ENCODE measurements at places on chromosomes 2 and 18.

DNA sequence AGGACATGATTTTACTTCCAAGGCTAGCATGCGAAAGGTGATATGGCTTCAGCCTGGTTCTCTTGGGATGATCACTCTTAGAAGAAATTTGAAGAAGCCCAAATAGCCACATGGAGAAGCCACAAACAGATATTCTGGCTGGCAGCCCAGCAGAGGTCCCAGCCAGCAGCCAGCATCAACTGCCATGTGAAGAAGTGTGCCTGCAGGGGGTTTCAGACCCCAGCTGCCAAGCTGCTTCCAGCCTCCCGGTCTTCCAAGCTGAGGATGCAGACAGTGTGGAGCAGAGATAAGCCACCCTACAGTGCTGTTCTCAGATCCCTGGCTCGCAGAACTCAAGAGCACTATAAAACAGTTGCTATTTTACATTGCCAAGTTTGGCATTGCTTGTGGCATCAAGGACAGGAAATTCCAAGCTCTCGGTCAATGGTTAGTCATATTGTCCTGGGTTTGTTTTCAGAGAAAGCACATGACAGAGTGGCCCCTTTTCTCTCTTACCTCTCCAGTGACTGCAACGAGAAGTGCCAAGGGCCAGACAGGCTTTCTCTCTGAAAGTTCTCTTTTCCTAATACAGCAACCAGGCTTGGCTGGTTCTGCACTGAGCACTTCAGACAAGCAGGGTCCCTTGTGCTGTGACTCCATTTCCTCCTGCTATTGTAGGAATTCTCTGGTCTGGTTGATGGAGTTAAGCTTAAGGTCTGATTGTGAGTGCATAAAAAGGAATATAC is 223.7 kb downstream of the ANKRD30B start:
- peak; percentile 44 for DNase-seq

- DNase-seq = no peak
Measured at GRCh38 chr18:26454192-26454591, 94.2 kb downstream of the KCTD1 start.

DNA sequence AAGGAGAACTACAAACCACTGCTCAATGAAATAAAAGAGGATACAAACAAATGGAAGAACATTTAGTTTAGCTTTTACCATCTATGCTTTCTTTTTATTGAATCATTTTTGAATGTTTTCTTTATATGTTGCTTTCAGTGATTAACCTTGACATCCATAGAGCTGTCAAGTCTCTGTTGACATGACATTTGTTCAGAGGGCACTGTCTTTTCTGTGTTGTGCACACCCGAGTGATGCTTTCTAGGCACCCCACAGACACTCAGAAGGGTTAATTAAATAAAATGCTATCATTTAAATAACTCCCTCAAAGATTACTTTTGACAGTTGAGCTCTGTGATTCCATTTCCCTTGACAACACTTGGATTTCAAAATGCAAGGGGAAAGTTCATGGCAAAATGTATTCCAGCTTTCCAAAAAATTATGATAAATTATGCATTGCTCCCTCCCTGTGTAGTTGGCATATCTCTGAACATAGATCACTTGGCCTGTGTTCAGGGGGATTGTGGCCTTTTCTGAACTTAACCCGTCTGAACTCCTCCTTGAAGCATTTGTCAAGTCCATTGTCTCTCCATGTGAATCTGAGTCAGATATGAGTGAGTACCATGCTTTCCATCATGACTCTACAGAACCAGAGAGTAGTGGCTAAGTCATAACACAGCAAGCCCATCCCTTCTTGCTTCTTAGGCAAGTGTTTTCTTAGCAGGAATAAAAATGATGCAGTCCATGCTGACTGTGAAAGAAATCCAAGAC is 372.6 kb downstream of the RPRM start:
- no peak for DNase-seq

DNA sequence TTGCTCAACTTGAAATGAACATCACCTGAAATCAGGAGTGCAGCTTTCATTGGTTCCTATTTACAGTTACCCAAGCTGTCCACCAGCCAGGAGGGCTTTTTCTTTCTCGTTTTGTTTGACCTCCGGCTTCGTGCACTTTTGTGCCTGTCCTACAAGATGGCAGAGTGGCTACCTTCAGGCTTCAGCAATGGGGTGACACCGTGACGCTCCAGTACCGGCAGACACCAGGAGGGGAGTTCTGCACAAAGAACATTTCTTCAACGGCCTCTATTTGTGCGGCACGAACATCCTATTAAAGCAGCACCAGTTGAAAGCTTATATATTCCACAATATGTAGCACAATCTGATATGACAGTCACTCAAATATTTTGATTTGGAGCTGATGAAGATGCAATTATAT is 18.3 kb downstream of the RNASEH1 start:
- DNase-seq = no peak

- no peak for DNase-seq
Measured at GRCh38 chr2:240995041-240996021, 3.1 kb upstream of the SNED1 start.

GRCh38 chr2:201696151-201696659 is 2.2 kb downstream of the MPP4 start:
- DNase-seq = peak; percentile 48

DNA sequence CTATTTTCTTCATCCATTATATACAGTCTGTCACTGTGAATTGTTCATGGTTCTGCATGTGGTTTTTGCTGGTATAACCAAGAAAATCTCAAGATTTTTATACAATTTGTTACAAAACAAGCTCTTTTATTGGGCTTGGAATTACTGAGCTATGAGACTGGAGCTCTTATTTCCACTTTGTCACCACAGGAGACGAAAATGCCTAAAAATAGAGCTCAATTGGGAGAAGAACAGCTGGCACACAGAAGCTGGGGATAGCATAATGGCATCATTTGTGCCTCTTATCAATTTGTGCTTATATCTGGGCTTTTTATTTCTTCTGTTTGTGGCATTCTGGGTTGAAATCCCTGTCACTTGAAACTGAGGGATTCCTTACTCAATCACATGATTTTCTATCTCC is 219.1 kb downstream of the CALCRL start:
- DNase-seq = no peak

GRCh38 chr2:37582481-37583220 is 88.8 kb downstream of the CDC42EP3 start:
- no peak for DNase-seq

DNA sequence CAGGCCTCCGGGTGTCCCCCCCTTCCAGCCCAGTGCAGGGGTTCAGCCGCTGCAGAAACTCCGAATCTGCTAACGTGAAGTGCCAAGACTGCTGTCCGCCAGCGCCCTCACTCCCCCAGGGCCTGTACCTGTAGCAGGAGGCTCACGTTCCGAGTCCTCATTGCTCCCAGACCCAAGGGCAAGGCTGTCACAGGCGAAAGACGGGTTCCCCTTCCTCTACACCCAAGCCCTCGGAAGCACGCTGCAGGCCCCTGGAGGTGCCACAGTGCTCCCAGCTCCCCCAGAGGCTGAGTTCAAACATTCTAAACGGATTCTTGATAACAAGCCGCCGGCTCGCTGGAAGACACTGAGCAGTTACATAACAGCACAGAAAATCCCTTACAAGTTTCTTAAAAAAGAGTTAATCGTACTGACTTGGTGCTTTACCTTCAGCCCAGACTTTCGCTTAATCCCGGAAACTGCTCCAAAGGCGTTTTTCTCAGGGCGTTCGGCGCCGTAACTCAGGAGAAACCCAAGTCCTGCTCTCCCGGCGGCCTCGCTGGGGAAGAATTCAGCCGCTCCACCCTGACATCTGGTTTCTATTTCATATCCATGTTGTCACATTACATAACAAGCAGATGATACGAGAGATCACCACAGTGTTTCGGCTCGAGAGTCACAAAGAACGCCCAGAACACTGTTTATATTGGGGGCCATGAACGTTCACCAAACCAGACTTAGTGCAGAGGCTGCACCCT is 92.0 kb downstream of the HDAC4 start:
- DNase-seq = no peak

GRCh38 chr2:25981596-25982272 is 563 bp downstream of the KIF3C start:
- DNase-seq = no peak

DNA sequence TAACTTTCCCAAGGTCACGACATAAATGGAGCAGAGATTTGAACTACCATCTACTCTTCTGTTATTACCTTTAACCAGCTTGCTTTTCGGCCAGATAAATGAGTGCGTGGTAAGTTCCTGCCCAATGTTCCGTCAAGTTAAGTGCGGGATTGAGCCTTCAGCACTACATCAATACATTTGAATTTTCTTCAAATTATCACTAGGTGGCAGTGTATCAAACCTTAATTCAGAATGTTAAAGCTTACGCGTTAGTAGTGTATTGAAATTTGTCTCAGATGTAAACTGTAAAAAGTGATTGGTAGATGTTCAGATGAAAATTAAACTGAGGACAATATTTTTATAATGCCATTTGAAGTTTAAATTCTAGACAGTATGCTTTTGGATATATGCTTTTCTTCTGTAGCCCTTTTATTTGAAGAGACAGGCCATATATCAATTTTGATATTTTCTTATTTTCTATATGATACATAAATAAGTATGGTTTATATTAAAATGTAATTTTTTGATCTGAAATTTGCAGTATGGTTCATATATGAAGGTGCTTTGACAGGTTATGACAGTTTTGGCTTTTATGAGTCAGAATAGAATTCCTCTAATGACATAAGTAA is 681.3 kb downstream of the ADCYAP1 start:
- no peak for DNase-seq

DNA sequence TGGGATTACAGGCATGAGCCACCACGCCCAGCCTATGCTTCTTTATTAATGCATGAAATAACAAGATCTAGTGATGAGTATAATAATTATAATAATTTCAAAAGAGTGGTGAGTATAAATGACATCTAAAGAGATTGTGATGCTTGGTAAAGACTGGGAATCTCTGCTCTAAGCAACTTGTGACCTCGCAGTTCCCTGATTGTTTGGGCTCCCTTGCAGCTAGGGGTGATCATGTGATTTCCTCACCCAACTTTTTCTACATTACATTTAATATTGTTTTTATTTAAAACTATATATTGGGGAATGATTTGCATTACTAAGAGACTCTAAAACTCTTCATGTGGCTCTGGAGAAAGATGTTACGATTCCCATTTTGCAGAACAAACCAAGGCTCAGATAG is 4.1 kb upstream of the PPM1B start:
- no peak for DNase-seq

DNA sequence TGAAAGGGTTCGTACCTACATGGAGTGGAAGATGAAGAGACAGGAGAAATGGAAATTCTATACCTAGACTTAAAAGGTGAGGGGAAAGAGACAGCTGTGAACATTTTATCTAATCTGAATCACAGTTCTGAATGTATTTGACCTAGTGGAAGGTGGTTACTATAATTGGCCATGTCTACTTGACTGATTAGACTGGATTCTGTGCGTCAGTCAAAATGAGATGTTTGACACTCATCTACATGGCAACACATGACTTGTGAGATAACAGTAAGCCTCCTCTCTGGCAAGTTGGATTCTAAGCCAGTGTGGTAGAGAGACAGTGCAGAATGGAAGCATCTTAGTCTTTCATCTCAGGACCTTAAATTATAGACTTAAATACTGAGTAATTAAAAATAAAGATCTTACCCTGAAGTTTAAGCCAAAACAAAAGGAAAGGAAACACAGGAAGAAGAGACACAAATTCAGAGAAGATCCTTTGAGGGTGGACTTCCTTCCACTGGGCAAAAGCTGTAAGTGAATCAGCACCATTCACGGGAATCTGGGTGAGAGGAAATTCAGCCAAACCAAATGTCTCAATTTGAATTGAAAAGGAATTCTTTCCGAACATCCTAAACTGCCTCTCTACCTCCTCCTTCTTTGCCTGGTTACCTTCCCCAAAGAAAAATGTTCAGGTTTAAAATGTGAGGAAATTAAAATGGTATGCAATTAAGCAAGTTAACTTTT is 121.6 kb downstream of the EHBP1 start:
- no peak for DNase-seq

- DNase-seq = no peak
Measured at GRCh38 chr2:230660294-230661060, 52.2 kb upstream of the CAB39 start.

- DNase-seq = no peak
Measured at GRCh38 chr2:1869987-1870386, 125.7 kb upstream of the PXDN start.

GRCh38 chr2:100262046-100262445 is 60.3 kb downstream of the LONRF2 start:
- DNase-seq = no peak

- no peak for DNase-seq
Measured at GRCh38 chr2:65193446-65193845, 34.2 kb upstream of the ACTR2 start.

DNA sequence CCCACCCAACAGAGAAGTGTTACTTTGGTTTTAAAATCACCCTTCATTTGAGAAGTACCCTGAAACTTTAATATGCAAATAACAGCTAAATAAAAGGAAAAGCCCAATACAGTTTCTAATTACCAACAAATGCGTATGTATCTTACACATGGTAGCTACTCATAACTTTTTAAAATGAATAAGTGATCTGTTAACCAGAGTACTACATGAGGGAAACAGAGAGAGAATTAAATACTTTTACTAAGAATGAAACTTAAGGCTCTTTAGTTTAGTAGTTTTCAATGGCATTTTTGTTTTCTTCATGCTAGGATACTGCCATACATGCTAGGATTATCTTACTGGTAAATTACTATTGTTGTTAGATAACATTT is 39.1 kb upstream of the NABP1 start:
- DNase-seq = no peak

DNA sequence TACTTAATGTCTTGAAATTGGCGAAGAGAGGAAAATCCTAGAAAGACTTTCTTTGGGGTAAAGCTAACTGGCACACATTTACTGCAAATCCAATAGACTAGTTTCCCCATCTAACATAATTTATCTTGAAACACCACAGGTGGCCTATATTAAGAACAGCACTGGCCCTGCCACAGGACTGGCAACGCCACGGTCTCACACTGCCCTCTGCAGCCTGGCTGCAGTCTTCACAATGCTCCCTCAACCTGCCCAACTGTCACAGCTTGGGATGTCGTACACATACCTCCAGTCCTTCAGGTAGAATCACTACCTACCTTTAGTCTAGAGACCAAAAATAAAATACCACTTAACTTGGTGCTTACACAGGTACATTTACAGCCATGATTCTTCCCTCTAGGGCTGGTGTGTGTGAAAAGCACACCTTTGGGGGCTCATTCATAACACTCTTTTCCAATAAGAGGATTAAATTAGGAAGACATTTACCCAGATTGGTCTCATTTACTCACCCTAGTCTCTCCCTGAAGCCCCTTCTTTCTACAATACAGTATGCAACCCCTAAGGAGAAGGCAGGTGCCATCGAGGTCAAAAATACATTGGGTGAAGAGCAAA is 222.2 kb downstream of the C1D start:
- no peak for DNase-seq

GRCh38 chr2:234286118-234286598 is 210.7 kb downstream of the ARL4C start:
- peak; percentile 32 for DNase-seq

- no peak for DNase-seq
Measured at GRCh38 chr2:220071696-220072095, 444.3 kb downstream of the SLC4A3 start.

- no peak for DNase-seq
Measured at GRCh38 chr2:160680294-160680693, 186.7 kb upstream of the RBMS1 start.

GRCh38 chr18:7158216-7158615 is 40.6 kb upstream of the LAMA1 start:
- no peak for DNase-seq
